MG63 (cell line): ENCODE measurements at places on chromosomes 4 and X. TPM values are rescaled to one million over a fixed set of nuclear protein-coding genes. Genes with fewer than 3 reads are reported as not detected.

DNA sequence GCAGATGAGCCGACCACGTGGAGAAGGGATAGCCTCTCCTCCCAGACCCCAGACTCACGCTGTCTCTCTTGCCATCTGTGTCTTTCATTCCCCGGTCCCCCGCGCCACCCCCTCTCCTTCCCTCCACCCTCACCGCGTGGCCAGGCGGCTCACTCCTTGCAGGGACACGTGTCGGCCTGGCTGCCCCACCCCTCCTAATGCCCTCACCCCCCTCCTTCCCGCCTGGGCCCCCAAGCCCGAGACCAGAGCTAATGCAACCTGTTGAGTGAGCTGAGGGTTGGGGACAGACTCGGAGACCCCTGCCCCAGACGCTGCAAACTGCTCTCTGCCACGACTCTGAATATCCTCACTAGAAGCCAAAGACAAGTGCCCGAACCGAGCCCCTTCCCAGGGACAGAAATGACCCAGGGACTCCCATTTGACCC lies 1.8 kb downstream of the SLC38A5 start:
- DNase-seq = no peak

Gene IQSEC2
- total RNA-seq = 3.4 and 5.7 TPM in 2 replicates

GRCh38 chr4:46937493-46937892 lies 28.4 kb upstream of the COX7B2 start:
- no peak for DNase-seq

Gene ERVMER34-1
- total RNA-seq = 0.46 and 0.94 TPM in 2 replicates

DNA sequence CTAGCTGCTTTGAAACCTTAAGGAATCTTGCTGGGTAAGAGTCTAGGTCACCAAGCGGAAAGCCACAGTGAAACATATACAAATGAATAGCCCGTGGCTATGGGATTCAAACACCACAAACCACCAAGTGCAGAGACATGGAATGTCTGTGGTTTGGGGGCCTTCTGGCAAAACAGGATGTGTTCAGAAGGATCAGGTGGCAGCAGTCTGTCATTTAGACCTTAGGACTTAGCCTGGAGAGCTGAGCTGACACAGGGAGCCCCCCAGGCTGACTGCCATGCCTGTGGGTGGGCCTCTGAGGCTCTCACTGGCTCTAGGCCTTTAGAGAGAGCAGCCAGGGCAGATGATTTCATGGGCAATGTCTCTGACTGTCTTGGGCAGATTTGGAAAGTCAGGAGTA lies 225.6 kb downstream of the FBXW7 start:
- no peak for DNase-seq

DNA sequence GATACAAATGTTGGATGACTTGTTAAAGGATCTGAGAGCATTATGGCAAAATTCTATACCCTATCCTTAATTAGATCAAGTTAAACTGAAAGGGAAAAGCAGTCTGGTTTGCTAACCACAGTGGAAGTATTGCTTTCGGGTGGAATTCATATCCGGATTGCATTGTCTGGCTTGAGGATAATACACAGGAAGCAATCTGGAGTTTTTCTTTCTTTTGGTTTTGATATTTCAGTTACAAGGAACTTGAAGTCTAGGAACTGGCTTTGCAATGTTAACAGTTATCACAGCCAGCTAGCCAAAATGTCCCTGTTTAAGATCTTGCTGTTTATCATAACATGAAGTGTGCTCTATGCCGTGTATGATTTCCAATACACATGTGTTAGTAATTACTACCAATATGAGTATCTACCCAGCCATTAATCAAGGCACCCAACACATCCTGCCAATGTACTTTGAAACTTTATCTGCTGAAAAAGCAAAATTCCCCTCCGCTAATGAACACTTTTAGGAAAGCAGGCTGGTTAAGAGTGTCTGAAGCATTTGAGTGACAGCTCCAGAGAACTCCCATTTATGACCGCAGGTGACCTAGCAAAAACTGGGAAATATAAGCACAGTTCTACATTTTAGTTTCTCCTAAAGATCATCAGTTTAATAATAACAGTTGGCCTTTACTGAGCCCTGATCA lies 146.4 kb downstream of the PALLD start:
- DNase-seq = no peak

DNA sequence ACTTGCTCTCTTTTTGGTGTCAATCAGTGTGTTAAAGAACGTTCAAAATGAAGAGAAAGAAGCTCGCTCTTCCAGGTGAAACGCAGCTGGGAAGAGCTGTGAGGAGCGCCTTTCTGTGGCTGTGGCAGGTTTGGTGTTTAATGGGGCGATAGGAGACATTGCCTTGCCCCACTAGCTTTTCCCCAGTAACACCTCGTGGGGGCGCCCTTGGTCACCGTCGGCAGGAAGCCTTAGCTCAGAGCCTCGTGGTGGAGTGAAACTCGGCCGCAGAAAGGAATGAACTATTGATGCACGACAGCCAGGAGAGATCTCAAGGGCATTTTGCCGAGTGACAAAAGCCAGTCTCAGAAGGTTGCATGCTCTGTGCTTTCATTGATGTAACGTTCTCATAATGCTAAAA lies 65.1 kb downstream of the GPR143 start:
- DNase-seq = no peak
